Ammon's horn (tissue), 1 donor: ENCODE measurements at places on chromosomes 5 and 9.
A peak's percentile ranks its signal among the peaks of the same experiment; 100 is the strongest.

DNA sequence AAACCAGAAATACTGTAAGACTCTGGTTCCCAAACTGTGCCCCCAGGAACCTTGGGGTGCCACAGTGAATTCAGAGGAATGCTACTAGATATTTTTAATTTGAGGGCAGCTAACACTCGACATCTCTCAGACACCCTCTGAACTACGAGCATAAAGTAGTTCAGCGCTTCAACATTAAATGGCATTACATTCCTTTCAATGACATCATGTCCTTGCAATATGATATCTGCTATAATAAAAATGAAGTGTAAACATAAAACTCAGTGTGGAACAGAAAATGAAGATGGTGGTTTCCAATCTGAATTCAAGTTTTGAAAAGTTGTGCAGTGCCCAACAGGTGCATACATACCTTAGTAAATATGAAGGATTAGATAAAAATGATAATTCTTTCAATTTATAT lies 116.1 kb downstream of the LPAR1 start:
- DNase-seq = no peak

- no peak for DNase-seq
Observed at GRCh38 chr9:110835859-110836271, 167.3 kb downstream of the MUSK start.

GRCh38 chr5:6907320-6907918 lies 194.2 kb downstream of the TENT4A start:
- DNase-seq = no peak

GRCh38 chr5:37738865-37739488 lies 100.9 kb downstream of the GDNF start:
- DNase-seq = no peak

GRCh38 chr9:102253099-102253498 lies 514.7 kb upstream of the GRIN3A start:
- DNase-seq = no peak

- DNase-seq = peak; percentile 73
Observed at GRCh38 chr9:35826071-35826701, 2.3 kb downstream of the FAM221B start.

- no peak for DNase-seq
Observed at GRCh38 chr9:31183866-31184265, 1200.6 kb upstream of the ACO1 start.

DNA sequence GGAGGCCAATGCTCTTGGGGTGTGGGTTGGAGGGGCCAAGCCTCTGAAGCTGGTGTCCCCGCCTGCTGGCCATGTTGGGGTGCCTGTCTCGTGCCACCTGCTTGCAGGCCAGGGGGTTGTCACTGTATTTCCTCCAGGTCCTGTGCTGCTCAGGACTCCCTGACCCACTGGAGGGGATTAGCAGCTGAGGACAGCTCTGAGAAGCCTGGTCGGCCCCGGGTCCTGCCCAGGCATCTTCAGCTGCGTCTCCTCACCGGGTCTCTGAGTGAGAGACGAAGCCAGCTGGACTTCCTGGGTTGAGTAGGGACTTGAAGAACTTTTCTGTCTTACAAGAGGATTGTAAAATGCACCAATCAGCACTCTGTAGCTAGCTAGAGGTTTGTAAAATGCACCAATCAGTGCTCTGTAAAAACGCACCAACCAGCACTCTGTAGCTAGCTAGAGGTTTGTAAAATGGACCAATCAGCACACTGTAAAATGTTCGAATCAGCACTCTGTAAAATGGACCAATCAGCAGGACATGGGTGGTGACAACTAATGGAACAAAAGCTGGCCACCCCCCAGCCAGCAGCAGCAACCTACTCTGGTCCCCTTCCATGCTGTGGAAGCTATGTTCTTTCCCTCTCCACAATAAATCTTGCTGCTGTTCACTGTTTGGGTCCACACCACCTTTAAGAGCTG lies 20.6 kb upstream of the SLC9A3 start:
- no peak for DNase-seq

- no peak for DNase-seq
Observed at GRCh38 chr9:40884072-40884901, 244.2 kb downstream of the FOXD4L6 start.

DNA sequence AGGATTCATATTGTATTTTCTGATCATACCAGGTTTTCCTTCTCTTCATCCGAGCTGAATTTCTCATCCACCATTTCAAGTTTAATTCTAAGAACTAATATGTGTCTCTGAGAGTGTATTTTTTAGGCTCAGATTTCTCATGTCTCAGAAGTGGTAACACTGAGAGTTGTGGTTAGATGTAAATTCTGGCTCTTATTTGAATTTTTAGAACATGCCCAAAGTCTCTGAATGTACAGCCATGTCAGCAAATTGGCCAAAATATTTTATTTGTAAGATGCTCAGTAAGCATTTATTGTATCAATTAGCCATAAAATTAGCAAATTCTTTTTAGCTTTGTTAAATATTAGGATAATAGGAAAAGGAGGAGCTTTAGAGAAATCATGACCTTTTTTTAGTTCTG lies 16.6 kb downstream of the SV2C start:
- no peak for DNase-seq

- no peak for DNase-seq
Observed at GRCh38 chr9:77614645-77615044, 33.5 kb downstream of the GNA14 start.

GRCh38 chr5:62144401-62145022 lies 161.5 kb upstream of the KIF2A start:
- peak; percentile 63 for DNase-seq
